ENCODE measurements at places on chromosomes 3 and 15. TPM values are rescaled to one million over a fixed set of nuclear protein-coding genes. Genes with fewer than 3 reads are reported as not detected.

XCR1 gene
- total RNA-seq = not detected

DNA sequence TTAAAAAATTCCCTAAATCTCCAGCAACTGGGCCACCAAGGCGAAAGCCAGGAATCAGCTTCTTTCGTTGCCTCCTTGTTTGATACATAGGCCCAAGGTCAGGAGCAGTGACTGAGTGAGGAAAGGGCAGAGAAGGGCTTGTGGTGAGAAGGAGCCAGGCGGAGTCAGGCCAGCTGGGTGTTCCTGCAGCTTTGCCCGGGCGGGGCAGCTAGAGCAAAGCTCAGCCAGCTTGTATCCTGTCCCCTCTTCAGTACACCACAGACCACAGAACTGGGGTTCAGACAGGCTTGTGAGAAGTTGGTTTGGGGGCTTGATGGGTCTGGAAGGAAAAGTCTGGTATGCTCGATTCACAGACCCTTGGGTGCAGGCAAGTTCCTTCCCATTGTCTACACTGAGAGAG, 52.6 kb downstream of the CCK start:
- no peak for DNase-seq

GRCh38 chr3:97670952-97671351, 93.6 kb upstream of the ARL6 start:
- DNase-seq = no peak

GRCh38 chr3:30912301-30912700, 17.8 kb upstream of the GADL1 start:
- no peak for DNase-seq

ZNF774 gene
- total RNA-seq = 2.0 TPM

DNA sequence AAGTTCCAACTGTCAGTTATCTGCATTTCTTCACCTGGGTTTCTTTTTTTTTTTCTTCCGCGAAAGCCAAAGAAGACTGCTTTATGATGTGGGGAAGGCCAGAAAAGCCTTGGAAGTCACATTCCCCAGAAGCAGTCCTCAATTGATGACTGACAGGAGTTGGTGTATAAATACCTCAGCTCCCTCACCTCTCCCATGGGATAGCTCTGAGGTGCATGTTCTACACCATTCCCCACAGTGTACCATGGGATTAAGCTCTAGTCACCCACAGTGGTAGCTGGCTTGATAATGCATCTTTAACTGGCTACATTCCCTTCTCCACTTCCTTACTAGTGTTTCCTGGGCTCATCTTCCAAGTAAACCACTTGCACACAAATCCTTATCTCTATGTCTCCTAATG, 30.5 kb downstream of the DPH3 start:
- DNase-seq = no peak

ESYT3 gene
- 0.21 TPM for total RNA-seq

DNA sequence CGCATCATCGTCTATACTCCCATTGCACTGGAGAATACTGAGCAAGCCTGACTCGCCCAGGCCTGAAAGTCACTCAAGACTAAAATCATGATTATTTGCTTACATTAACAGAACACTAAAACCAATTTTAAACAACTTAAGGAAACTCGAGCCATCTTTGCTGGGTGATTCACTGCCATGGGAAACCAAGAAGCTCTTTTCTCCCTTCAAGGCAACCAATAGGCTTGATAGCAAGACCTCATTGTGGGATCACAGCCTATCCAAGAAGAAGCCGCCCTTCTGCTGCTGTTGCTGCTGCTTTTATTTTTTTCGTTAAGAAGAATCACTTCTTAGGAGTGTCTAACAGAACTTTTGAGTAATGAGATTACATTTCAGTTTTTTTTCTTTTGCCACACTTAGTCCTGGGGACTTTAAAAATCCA, 479.4 kb downstream of the FOXP1 start:
- DNase-seq = peak; percentile 28

GRCh38 chr3:192675958-192676649, 51.2 kb downstream of the FGF12 start:
- peak; percentile 42 for DNase-seq

DNA sequence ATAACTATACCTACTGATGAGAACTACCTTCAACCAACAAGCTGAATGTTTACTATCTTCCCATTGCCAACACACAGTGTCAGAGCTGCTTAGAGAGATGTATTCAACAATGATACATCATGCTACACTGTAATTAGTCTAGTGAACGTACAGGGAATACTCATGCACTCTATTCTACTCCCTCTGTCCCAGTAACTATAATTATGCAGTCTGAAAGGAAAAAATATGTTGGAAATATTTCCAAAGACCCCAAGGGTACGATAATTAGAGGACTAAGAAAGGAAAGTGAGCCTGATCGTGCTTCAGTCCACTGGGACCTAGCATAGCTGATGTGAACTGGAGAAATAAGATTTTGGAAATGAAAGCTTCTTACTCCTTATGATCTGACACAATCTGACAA, 36.9 kb upstream of the FSIP1 start:
- DNase-seq = no peak

Data from activated CD4-positive, alpha-beta T cell treated with anti-CD3 and anti-CD28 coated beads for 36 hours (primary cell).